RCC 7860 (cell line): ENCODE measurements at places on chromosomes 13 and 19.

DNA sequence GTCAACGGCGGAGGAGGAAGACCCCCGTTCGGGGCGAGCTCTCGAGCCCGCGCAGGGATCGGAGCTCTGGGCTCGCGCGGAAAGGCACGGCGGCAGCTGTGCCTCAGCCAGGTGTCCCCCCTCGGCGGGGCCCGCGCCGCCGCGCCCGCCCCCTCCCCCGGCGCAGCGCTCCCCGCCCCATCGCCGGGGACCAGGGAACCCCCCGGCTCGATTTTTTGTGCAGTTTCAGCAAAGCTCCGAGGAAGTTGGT lies 110.0 kb downstream of the KCNRG start:
- no peak for DNase-seq

DNA sequence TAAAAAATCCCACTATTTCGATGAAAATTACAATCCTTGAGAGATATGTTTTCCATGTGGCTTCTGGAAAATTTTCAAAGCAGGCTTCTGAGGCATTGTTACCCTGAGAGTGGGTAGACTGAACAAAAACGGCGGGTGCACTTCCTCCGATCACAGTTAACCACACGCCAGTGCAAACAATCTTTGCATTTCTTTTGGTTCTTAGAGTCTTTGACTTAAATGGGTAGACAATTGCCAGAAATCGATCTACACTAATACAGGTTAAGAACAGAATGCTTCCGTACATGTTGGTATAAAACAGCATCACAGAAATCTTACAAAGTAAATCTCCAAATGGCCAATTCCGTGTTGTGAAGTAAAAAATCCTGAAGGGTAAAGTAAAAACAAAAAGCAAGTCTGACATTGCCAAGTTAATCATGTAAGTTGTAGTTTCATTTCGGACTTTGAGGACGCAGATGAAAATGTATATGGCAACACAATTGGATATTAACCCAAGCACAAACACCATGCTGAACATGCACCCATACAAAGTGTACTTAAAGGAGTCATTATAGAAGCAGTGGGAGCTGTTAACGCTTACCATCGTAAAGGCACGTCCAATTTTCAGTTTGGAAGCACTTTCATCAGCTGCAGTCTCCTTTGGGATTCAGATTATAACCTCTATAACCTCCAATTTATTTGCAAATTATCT lies 927 bp downstream of the LPAR6 start:
- no peak for DNase-seq

- DNase-seq: no peak
Observed at GRCh38 chr19:49555600-49556411, 24.6 kb downstream of the NOSIP start.

DNA sequence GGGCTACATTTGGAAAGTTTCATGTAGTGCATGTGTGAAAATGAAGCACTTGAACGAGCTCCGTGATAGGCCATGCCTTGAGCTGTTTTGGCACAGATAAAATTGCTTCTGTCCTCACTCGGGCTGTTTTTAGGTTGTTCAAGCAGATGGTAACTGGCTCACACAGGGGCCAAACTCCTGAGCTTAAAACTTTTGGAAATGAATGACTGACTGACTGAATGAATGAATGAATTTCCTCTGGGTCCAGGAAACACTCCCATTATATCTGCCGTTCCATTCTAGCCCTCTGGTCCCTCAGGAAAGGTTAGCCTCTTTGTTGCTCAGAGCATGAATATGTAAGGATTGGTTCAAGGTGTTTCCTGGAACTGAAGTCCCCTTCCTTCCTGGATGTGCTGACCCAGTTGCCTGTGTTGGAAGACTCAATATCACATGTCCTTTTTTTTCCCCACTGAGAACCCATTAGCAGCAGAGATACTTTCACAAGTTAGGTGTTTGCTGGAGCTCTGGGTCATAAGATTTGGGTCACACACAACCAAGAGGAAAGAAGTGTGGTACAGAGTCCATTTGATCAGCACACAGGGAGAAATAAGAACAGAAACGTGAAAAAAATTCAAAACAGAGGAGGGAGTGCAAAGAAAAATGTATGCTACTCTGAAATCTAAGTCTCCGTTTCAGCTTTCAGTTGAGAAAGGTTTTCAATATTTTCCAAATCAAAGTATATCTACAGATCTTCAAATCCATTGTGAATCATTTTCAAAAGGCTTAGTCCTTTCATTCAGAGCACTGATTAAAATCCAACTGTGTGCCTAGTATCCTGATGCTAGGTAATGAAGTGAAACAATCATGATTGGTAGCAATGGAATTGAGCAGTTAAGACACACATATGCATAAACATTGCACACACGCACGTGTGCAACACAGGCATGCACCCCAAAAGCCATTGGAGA lies 18.9 kb downstream of the MBNL2 start:
- no peak for DNase-seq

- no peak for DNase-seq
Observed at GRCh38 chr13:48925001-48925400, 50.7 kb upstream of the FNDC3A start.

GRCh38 chr19:51462276-51462675 lies 4.0 kb upstream of the SIGLEC8 start:
- DNase-seq: no peak

DNA sequence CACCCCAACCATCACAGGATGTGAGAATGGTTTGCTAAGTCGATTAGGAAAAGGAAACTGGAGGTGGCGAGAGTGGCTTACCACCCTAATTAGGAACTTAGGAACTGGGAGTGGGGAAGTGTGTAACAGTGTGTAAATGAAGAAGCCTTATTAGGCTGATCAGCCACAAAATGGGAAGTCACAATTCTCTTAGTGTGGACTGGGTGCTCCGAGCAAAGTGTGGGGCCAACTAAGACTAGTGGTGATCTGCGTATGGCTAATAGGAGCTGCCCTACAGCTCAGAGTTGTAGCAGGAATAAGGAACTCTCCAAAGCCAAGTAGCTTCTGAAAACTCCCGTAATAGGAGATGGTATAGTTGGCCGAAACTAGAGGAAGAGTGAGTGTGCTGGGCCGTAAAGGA lies 7.6 kb downstream of the SIGLEC11 start:
- DNase-seq: no peak

GRCh38 chr13:94419304-94419924 lies 60.1 kb downstream of the DCT start:
- peak; percentile 66 for DNase-seq

- no peak for DNase-seq
Observed at GRCh38 chr19:19475849-19476828, 39.2 kb downstream of the TSSK6 start.

GRCh38 chr19:54136086-54136863 lies 1.3 kb upstream of the CNOT3 start:
- no peak for DNase-seq

GRCh38 chr19:18128044-18128443 lies 24.9 kb upstream of the PIK3R2 start:
- DNase-seq: peak; percentile 50

DNA sequence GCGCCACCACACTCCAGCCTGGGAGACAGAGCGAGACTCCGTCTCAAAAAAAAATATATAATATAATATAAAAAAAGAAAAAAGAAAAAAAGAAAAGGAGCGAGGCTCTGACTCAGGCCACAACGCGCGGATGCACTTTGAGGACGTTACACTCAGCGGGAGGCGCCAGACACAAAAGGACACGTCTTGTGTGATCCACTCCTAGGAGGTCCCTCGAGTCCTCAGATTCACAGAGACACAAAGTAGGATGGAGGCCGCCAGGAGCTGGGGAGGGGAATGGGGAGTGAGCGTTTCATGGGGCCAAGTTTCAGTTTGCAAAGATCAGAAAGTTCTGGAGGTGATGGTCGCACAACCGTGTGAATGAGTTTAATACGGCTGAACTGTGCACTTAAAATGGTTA lies 8.5 kb upstream of the ABHD17A start:
- DNase-seq: no peak

GRCh38 chr13:106145997-106146864 lies 389.2 kb downstream of the EFNB2 start:
- no peak for DNase-seq

- peak; percentile 20 for DNase-seq
Observed at GRCh38 chr13:95020298-95020987, 280.8 kb downstream of the ABCC4 start.

- no peak for DNase-seq
Observed at GRCh38 chr13:33152389-33152788, 133.2 kb downstream of the STARD13 start.

DNA sequence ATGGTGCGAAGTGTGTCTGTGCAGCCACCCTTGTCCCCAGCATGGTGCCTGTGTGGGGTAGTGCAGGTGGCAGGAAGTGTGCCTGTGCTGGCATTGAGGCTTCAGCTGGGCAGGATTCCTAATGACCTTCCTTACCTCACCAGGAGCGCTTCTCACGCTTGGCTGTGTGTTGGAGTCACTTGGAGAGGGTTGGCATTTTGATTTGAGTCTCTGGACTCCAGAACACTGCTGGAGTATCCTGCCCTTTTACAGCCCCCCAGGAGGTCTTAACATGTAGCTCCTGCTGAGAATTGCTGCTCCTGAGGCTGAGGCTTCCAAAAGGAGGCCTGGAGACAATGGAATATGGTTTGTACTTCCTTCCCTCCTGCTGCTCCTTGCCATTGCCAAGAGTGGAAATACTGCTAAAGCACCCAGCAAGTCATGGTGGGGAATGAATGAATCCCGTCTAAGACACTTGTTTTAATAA lies 87.1 kb downstream of the ARHGEF7 start:
- no peak for DNase-seq

- DNase-seq: peak; percentile 66
Observed at GRCh38 chr13:28138756-28139470, 568 bp downstream of the PAN3 start.

DNA sequence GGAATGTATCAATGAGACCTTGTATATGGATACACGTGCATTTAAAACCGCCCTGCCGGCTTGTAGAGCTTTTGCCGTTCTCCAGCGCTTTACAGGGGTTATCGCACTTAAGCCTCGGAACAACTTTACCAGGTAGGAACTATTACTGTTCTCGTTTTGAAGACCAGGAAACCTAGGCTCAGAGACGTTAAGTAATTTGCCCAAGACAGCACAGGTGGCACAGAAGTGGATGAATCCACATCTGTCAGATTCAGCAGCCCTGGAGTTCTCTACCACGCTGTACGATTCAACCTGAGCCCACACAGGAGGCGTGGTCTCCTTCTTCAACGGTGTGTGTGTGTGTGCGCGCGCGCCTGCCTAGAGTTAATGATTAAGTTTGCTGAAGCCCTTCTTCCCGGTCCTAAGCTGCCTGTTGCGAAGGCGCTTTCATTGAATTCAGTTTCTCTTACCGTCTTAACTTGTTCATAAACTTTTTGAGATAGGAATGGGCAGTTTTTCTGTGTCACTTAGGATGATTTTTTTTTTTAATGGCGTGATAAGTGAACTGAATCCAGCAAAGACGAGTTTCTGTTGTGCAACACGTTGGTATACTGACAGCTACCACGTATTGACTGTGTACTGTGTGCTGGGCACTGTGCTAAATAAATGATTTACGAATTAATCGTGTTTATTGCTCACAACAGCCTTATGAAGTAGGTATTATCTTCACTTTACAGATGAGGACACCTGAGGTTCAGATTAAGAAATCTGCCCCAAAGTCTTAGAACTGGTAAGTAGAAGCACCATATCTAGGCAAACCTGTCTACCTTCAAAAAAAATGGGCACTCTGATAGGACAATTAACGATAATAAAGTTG lies 67.4 kb downstream of the KCNRG start:
- DNase-seq: peak; percentile 87

DNA sequence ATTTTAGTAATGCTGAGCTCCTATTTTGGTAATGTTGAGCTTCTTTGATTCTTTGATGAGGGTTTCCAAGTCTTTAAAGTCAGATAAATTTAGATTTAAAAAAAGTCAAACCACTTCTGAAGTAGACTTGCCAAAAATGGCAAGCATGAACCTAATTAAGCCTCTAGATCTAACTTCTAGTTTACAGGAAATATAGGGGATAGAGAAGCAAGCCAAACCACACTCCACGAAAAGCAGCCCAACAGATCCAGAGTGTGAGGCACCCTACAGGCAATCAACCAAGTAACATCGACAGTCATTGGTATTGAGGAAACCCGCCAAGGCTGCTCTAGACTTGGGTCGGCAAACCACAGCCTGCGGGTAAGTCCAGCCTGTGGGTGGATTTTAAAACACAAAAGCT lies 3.7 kb downstream of the GGACT start:
- DNase-seq: no peak

DNA sequence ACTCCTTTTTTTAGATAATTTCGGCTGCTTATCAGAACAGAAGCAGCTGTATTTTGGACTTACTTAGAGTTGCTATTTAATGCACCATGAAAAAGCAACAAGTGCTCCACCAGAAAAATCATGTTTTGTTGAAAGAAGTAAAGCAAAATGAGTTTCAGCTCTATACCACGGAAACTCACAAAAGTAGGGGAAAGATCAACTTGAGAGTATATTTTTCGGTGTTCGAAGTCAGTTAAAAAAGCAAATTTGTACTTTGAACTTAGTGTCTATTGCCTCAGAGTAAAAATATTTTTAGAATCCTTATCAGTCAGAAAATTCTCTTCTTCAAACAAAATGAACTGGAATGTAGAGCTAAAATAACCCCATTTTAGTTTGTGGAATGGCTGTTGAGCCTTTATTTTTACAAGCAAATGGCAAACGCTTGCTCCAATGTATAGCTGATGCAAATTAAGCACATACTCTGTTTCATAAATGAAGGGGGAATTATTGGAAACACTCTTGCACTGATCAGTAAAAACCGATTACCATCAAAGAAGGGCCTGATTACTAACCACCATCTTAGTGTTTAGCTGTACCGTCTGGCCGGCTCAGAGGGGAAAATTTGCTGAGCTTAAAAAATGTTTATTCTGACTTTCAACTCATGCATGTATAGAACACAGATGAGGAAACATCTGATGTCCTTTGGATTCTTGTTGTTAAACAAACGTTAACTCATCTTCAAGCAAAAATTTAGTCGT lies 540.7 kb downstream of the GPC6 start:
- DNase-seq: no peak

DNA sequence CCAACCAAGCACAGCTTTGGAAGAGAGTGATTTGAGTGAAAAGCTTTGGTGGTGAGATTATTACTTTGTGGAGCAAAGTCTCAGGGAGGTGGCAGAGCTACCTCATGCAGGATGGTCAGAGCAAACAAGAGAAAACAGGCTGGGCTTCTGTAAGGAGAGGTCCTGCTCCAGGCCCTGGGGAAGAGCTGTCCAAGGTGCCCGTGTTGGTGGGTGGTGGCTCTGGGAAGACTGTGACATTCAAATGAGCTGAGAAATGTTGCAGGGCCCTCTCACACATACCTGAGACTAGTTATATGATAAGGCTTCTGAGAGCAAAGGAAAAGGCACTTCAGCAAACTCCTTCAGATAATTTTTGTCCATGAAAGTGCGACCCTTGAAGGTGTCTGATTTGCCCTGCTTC lies 205.5 kb upstream of the SOX21 start:
- no peak for DNase-seq

DNA sequence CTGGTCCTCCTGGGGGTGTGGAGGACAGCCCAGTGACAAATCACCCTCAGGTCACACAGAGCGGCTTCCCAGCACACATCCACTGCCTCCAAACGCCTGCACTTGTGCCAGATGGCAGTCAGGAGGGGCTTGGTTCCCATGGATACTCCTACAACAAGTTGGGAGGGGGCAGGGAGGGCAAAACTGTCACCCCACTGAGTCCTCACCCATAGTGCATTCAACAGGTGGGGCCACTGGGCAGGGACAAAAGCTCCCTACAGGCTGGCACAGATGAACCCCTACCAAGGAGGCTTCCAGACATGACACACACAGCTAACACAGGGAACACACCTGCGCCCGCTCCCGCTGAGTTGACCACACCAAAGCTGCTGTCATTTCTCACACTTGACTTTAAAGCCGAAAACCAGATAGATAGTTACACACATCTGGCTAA lies 120.5 kb downstream of the STK24 start:
- DNase-seq: no peak

GRCh38 chr19:52943134-52943883 lies 19.4 kb downstream of the ZNF816 start:
- no peak for DNase-seq

- no peak for DNase-seq
Observed at GRCh38 chr13:110581506-110582185, 20.1 kb upstream of the RAB20 start.
